ENCODE measurements at places on chromosomes 1 and 21.

- DNase-seq, result no peak
Measured at GRCh38 chr1:246110343-246111219, 396.5 kb downstream of the SMYD3 start.

DNA sequence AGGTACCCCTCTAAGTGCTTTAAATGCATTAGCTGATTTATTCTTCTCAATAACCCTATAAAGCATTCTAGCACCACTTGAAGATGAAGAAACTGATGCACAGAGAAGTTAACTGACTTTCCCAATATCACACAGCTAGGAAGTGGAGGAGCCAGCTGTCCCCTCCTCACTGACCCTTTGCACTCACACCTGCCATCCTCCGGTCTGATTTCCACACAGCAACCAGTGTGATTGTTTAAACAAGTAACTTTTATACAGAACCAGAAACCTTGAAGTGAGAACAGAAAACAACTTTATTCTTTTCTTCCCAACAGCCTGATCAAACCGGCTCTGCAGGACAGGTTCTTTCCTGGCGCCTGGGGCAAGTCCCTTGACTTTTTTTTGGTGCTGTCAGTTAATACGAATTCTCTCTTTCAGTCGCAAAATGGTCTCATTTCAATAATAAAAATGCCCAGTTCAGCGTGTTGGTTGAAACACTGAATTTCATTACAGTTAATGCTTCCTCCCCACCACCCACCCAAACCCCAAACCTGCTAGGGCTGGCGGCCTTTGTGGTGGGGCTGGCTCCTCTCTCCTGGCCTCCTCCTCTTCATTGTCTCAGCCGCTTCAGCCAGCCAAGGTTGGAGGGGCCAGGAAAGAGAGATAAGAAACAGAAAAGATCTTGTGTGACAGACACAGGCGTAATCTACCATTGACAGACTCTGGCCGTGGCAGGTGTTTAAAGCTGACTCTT is 26.4 kb upstream of the EEIG2 start:
- no peak for DNase-seq

GRCh38 chr1:167878372-167879160 is 35.4 kb downstream of the ADCY10 start:
- no peak for DNase-seq

- no peak for DNase-seq
Measured at GRCh38 chr1:224980181-224980580, 50.7 kb downstream of the DNAH14 start.
